NCI-H1694 (cell line): ENCODE measurements at places on chromosomes 13 and 19.

DNA sequence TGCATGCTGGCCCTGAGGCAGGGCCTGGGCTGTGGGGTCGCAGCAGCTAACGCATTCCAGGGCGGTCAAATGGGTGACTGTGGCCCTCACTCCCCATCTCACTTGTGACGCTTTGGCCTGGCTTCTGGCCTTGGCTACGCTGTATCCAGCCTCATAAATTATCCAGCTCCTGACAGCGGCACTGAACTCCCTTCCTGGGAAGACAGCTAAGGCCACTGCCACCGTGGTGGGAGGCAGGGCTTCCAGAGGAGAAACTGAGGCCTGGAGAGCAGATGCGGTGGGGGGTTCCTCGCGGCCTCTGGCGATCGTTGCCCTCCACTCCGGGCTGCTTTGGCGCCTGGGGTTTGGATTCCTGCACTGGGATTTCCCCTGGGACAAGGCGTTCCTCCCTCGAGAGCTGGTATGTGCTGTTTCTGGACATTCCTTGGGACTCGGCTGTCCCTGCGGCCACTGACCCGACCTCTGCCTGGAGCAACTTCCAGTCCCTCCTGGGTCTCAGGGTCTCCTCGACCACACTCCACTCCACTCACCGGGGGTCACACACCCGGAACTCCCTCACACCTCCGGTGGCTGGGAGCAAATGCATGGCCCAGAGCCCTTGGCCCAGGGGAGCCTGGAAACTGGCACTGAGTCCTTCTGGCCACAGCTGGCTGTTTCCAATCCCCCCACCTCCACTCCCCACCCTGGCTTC lies 3.4 kb downstream of the TBXA2R start:
- DNase-seq: no peak

- DNase-seq: no peak
Observed at GRCh38 chr13:38213314-38213713, 136.3 kb upstream of the UFM1 start.

DNA sequence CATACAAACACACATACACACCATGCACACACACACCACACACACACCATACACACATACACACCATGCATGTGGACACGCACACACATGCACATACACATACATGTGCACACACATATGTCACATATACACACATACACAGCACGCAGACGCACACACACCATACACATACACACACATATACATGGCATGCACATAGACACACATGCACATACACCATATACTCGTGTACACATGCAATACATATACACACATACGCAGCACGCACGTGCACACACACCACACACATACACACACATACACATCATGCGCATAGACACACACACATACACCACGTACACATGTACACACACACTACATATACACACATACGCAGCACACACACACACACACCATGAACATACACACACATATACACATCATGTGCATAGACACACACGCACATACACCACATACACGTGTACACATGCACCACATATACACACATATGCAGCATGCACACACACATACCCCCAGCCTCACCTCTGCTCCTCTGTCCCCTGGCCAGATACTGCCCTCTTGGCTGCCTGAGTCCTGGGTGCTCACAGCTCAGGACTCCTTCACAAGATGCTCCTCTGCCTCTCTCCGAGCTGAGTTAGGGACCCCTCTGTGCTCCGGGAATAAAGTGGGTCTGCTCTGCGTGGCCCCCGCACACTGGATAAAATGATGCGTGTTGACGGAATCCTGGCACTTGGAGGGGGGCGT lies 70.9 kb upstream of the ARHGEF7 start:
- no peak for DNase-seq

DNA sequence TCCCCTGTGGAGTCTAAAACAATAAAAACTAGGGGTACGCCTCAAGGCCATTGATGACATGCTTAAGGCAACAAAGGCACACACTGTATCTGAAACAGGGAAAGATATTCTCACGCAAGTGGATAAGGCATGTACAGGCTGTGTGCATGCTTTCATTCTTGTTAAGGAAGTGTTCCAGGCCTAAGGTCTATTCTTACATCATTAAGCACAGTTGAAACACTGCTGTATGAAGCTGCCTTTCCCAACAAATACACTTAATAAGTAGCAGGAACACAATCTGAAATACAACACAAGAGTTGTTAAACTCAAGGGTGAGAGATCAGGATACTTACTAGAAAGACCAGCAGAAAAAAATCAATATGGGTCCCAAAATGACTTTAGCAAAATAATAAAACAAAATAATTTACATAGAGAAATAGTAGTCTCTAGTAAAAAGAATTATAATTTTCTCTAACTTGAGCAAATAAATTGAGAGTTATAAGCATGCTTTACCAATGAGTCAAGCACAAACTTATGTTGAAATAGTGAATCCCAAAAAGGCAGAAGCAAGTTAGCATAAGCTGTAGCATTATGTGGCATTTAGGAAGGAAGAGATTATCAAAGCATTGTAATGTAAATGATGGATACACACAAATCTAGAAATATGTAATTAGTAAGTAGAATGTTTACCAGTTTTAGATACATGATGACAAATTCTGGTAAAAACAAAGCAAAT lies 796.9 kb downstream of the SLITRK1 start:
- DNase-seq: no peak

DNA sequence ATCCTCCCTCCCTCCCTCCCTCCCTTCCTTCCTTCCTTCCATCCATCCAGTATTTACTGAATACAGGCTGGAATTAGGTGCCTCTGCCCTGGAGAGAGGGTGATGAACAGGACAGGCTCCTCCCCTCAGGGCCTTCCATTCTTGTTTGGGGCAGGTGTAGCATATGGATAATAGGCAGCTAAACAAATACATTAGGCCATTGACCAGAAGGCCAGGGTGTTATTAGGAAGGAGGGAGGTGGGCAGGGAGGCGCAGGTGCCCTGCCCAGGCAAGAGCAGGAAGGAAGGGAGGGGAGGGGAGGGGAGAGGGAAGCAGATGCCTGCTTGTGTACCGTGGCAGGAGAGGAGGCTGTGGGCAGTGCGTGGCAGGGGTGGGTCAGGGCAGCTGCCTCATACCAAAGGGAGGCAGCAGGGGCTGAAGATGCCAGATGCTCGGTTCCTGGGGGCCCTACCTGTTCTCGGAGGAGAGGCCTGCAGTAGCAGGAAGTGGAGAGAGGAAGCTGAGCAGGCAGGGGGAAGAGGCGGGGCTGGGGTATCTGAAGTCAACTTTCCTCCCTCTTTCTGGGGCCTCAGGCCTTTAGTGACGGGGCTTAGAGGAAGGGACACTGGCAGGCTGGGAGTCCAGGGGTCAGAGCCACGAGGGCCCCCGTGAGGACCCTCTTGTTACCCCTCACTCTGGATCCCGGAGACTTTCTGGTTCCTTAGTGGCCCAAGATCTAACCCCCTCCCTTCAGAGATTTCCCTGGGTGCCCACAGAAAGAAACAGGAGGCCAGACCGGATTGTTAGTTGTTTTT lies at the start of gene RINL:
Gene RINL, minus strand, starts transcription at position 495 of the 794 bp plus-strand sequence. CDS start 1,533 bp downstream, outside the sequence.
- DNase-seq: no peak

GRCh38 chr19:3146677-3147100 lies 10.9 kb downstream of the GNA15 start:
- no peak for DNase-seq

- DNase-seq: no peak
Observed at GRCh38 chr13:39406688-39407087, 196.3 kb downstream of the LHFPL6 start.

- DNase-seq: no peak
Observed at GRCh38 chr13:98300956-98301641, 124.0 kb upstream of the RNF113B start.

- no peak for DNase-seq
Observed at GRCh38 chr13:53901593-53901992, 873.0 kb downstream of the OLFM4 start.

GRCh38 chr13:30679483-30680330 lies 55.6 kb upstream of the ALOX5AP start:
- DNase-seq: peak; percentile 11

DNA sequence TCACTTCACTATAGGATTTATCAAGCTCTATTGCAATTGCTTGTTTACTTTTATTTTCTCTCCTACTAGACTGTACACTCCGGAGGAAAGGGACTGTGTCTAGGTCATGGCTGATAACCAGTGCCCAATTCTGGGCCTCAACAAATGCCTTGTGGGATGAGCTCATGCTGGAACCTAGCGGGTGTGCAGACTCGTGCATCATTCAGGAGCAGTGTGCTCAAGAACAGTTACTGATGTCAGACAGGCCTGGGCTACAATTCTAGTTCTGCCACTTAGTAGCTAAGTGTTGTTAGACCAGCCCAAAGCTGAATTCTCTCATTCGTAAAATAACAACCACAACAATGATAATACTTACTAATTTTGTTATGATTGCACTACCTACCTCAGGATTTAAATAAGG lies 95.4 kb downstream of the CYSLTR2 start:
- DNase-seq: no peak

DNA sequence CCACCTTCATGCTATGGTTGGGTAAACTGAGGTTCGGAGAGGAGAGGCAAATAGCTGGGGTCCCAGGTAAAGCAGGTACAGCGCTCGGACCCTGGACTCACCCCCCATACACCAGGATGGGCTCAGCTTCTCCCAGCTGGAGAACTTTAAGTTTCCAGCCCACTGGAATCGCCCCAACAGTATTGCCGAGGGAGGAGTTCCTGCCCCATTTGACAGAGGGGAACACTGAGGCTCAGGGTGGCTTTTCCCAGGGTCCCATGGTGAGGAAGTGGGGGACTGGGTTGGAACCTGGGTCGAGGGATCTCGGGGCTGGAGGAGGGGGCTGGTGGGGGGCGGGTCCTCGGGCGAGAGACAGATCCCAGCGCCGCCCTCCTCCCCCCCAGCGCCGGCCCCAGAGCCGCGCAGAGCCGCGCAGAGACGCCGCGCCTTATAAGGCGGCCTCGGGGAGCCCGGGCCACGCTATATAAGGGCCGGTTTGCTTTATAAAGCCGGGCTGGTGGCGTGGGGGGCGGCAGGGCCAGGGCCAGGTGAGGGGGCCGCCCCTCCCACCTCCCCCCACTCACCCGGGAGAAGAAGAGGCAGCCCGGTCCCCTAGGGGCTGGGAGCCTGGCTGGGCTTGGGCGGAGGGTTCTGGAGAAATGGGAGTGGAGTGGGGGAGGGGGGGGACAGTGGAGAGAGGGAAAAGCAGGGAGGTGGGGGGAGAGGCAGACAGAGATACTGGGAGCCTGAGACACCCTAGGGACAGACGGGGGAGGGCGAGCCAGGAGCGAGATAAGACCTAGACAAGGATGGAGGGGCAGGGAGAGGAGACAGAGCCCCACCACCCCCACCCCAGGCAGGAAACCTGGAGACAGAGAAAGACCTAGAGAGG lies 1.1 kb downstream of the CNN1 start:
- no peak for DNase-seq

DNA sequence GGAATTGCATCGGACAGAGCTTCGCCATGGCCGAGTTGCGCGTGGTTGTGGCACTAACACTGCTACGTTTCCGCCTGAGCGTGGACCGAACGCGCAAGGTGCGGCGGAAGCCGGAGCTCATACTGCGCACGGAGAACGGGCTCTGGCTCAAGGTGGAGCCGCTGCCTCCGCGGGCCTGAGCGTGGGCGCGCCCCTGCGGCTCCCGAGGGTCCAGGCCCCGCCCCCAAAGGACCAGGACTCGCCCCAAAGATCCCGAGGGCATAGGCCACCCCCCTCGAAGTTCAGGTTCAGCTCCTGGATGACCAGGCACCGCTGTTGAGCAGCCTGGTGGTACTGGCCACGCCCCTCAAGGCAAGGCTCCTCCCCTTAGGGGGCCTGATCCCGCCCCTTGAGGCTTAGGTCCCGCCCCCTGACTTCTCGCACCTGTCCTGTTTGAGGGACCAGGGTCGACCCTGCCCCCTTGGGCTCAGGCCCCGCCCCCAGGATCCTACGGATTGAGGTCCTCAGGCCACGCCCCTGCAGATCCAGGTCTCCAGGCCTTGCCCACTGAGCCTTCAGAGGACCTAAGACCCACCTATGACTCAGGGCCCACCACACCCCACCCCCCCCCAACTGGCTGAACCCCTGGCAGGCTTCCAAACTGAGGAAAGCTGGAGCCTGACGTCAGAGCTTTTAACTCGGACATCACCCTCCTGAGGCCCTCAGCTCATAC lies 43.1 kb downstream of the CYP4F22 start:
- DNase-seq: no peak

DNA sequence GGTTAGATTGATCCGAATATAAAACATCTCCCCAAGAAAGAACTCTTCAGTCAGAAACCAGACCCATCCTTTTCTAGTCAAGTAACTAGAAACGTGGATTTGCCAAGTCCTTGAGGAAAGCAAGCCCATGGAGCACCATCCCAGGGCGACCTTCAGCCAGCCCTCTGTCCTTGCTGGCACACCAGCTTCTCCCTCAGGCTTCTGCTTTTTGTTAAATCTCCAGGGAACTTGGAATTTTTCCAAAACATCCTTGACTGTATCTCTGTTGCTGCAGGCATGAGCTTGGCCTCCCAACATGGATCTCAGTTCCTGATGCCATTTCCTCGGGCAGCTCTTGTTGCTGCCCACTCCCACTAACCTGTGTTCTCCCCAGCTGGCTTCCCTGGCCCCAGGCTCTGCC lies 27.1 kb upstream of the C1QTNF9 start:
- no peak for DNase-seq

DNA sequence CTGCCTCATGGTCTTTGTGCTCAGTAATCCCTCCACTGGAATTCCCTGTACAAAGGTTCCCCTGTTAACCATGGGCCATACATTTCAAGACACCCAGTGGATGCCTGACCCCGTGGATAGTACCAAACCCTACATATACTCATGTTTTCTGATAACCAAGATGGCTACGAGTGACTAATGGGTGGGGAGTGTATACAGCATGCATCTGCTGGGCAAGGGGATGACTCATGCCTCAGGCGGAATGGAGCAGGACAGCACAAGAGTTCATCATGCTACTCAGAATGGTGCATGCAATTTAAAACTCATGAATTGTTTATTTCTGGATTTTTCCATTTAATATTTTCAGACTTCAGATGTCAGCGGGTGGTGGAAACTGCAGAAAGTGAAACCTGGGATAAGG lies 13.3 kb upstream of the FGF9 start:
- DNase-seq: no peak

GRCh38 chr19:46766569-46767317 lies 20.5 kb upstream of the STRN4 start:
- no peak for DNase-seq

GRCh38 chr13:44368062-44368591 lies 5.5 kb upstream of the SERP2 start:
- DNase-seq: no peak

DNA sequence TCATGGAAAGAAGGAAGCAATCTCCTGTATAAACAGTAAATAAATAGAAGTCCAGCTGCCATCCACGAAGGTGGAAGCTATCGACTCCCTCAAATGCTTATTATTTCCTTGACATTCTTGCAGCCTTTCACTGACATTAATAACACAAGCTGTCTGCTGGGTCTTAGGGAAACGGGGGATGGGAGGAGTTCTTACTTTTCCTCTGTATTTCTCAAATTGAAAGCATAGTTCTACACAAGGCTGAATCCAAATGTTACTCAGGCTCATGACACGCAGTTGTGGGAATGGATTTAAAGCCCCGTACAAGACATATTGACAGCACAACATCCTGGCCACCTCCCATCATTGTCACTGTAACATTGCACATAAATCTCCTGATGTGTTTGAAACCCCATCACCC lies 4.0 kb downstream of the SERPINE3 start:
- no peak for DNase-seq
